ENCODE measurements at places on chromosomes 3 and 15.

- DNase-seq = no peak
These were observed 30.7 kb upstream of the CBLB start for GRCh38 chr3:105899516-105899915.

GRCh38 chr15:49712162-49712561 lies 91.3 kb downstream of the DTWD1 start:
- no peak for DNase-seq

DNA sequence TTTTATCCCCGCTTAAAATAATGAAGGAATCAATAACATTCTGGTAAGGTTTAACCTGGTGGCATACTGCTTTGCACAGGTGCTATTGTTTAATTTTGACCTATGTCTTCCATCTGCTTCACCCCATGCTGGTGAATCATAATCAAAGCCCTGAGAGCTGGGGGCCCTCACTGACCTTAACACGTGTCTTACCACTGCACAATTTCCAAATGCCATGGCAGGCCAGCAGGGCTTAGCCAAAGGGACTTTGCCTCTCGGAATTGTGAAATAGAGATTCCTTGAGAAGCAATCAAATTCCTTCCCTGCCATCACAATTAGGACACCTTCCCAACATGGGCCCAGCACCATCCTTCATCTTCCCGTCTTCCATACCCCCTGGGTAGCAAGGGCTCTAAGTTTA lies 242.6 kb upstream of the THBS1 start:
- no peak for DNase-seq

- no peak for DNase-seq
These were observed 65.7 kb downstream of the KLF15 start for GRCh38 chr3:126291537-126291936.

DNA sequence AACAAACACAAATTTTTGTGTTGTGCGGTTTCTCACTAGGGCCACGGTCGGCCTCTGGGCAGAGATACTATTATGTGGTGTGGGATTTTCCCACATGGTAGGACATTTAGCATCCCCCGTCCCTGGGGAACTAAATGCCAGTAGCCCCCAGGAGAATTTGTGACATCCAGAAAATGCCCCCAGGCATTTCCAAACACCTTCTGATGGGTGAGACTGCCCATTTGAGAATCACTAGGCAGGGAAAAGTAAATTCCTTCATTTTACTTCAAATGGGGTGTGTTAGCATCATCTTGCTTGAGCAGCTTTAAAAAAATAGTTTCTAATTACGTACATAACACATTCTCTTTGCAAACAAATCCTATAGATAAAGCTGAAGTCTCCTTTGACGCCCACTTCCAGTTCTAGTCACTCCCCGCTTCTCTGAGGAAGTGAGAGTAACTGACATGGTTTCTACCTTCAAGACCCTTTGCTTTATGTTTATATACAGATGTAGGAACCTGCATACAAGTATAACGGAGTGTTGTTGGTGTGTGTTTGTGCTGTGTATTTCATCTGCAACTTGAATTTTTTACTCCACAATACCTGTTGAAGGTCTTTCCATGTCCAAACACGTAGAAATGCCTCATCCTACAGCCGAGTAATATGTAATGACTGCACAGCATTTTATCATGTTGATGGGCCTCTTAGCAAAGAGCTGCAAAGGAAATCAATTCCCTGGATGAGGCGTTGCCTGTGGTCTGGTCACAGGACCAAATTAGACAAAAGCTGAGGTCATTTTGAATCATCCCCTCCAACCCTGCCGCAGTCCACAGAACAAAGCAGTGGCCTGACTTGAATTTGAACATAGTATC lies 31.4 kb upstream of the ZBTB38 start:
- no peak for DNase-seq

- no peak for DNase-seq
These were observed 84.5 kb upstream of the NTRK3 start for GRCh38 chr15:88341006-88341405.

GRCh38 chr3:171379961-171380483 lies 80.2 kb downstream of the TNIK start:
- no peak for DNase-seq

- no peak for DNase-seq
These were observed 9.8 kb downstream of the SCG5 start for GRCh38 chr15:32651229-32651837.

DNA sequence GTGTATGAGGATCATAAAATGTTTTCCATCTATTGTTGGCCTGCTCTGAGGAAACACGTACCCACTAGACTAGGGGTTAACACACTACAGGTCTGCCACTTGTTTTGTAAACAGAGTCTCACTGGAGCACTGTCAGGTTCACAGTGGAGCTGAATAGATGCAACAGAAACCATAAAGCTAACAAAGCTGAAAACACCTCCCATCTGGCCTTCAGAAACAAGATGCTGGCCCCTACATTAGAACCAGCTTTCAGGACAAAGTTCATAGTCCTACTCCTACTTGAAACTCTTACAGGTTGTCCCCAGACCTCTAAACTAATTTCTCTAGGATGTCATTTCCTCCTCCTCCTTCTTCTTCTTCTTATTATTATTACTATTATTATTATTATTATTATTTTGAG lies 42.3 kb downstream of the SNX4 start:
- DNase-seq = no peak

- no peak for DNase-seq
These were observed 31.1 kb downstream of the MME start for GRCh38 chr3:155110996-155111901.

DNA sequence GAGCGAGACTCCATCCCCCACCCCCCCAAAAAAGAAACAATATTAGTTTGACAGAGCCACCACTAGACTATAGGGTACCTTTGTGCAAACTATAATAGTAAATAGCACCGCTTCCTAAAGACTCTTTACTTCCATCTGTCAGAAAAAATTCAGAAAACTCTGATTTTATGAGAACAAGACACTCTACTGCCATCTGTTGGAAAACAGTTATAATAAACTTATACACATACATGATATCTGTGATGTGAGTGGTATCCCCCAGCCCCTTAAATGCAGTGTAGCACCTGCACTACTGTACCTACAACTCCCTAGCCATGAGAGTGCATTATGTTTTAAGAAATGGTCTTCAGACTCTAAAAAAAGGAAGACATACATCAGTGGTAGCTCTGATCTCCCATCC lies 47.1 kb upstream of the CTDSPL start:
- DNase-seq = no peak

DNA sequence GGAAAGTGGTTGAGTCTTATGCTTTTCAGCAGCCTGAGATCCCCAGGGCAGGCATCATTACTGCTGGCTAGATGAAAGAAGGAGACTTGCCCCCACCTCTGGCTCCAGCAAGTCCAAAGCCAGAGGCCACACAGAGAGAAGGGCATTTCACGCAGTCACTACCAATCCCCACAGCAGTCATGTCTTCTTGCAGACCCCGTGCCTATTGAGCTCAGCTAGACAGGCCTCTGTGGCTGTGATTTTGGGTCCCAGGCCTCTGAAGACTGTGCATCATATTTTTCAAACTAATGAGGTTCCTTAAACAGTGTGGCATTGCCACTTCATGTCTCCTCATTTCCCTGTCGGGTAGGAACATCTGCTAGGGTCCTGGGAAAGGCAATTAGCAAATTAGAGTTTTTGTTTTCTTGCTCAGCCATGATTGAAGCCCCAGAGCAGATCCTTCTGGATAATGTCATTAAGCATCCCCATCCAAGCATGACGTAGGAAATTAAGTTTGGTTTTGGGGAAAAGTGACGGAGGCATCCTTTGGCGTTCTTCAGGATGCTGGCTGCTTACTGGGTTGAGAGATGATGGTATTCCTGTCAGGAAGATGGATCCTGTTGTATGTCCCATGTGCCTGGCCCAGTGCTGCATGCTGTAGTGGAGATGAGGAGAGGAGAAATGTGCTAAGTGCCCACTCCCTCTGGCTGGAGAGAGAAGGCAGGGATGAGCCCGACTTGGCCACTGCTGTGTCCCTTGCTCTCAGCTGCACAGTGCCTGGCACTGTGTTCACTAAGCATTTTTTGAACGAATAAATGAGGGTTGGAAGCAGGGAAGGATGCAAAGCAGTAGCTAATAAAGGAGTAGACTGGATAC lies 7.0 kb downstream of the SPSB4 start:
- DNase-seq = no peak

DNA sequence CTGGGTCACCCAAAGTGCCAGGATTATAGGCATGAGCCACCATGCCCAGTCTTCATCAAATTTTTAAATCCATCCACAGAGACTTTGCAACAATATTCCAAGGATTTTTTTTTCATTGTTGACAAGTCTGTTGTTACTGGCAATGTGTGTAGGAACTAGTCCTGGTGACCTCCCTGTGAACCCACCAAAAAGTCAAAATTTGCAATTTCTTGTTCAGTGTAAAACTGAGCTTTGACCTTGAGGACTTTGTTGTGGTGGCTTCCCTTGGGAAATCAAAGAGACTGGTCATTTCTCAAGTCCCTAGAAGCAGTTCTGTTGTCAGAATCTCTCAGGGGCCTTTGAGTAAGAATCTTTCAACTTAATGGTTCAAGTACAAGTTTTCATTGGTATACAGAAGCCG lies 36.9 kb upstream of the COL8A1 start:
- no peak for DNase-seq

- DNase-seq = no peak
These were observed 68.9 kb upstream of the WNT5A start for GRCh38 chr3:55555873-55556618.

DNA sequence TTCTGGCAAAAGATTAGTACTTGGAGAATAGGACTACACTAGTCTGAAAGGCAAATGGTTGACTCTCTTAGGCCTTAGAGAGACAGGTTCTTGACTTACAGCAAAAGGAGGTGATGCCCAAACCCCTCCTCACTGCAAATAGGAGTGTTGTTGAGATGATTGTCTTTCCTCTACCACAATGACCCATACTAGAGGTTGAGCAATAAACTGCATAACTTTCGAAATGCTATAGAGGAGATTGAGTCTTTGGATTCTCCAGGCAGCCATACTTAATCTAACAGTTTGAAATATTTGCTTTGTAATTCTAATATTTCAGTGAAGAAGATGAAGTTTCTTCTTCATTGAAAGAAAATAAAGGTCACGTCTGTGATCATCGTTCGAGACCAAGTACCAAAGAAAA lies 498.5 kb upstream of the GBE1 start:
- no peak for DNase-seq

DNA sequence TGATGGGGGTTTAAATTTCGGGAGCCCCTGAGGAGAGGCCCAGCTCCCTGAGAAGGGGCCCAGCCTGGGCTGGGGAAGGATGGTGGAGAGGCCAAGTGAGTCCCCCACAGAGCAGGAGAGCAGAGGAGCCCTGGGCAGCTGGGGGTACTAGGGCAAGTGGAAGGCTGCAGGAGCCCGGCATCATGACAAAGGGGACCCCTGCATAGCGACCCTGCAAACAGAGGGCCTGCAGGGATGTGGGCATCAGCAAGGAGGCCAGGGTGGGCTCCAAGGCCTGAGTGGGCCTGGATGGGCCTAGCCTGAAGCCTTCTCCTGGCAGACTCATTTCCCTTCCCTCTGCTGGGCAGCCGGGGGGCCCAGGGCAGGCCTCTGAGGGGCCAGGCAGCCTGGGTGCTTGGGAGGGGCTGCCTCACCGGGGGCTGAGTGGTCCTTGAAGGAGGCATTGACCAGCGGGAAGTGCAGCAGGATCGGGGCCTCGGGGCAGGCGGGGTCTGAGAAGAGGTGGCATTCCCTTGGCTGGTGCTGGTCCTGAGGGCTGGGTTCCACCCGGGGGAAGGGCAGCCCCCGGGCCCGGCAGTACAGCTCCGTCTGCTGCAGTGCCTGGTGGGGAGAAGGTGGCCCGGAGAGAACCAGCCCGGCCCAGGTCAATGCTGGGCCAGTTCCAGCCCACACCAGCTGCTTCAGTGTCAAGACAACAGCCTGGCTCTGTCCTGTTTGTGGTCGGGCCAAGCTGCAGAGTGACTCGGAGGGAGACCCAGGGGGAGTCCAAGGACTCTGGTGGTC lies 24.7 kb downstream of the PLA2G4D start:
- DNase-seq = no peak

DNA sequence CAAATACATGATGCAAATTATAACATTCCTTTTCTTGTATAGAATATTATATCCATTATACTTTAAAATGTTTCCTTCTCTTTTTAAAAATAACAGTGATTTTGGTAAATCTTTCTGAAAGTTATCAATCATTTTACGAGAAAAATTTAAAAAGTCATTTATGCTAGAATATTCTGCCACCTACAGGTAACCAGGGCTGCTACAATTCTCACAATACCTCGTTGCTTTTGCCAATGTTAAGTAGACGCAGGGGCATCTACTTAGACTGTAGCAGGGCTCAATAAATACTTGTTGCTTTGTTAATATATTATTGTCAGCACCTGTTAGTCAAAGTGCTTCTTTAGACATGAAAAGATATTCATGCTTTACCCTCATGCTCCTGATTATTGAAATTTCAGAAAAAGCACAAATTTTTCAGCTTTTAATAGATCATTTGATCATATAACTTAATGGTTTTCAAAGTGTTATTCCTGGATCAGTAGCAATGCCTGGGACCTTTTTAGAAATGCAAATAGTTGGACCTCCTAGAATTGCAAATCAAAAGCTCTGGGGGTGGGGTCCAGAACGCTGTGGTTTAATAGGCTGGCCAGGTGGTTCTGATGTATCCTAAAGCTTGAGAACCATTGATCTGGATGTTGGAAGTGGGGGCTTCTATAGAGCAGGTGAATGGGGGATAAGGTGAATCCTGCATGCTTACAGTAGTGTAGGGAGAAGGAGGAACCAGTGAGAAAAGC lies 223.6 kb upstream of the PDZRN3 start:
- no peak for DNase-seq

DNA sequence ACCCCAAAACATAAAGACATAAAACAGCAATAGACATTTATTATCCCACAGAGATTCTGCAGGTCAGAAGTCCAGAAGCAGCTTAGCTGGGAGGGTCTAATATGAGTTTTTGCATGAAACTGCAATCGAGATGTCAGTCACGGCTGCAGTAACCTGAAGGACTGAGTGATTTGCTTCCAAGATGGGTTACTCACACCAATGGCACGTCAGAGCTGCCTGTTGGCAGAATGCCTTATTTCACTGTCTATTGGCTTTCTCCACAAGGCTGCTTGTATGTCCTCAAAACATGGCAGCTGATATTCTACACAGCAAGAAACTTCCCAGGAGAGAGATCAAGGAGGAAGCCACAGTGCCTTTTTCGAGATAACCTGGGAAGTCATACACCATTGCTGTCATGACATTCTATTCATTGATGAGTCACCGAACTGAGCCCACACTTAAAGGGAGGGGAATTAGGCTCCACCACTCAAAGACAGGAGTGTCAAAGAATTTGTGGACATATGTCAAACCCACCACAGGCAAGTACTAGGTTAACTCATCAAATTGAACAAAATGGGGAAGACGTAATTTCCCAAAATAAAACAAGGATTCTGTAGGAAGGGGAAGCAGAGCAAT lies 122.2 kb downstream of the SYNPR start:
- no peak for DNase-seq

- DNase-seq = no peak
These were observed 10.9 kb upstream of the LXN start for GRCh38 chr3:158683230-158683962.

GRCh38 chr15:80780416-80781221 lies 1.4 kb downstream of the CEMIP start:
- DNase-seq = no peak

- no peak for DNase-seq
These were observed 93.4 kb downstream of the CBLB start for GRCh38 chr3:105775368-105775767.

Data from activated B cell treated with CpG ODN at 0.5 μM for 24 hours (primary cell).